Fibroblast of lung (primary cell): ENCODE measurements at places on chromosomes 7 and 10. TPM values are rescaled to one million over a fixed set of nuclear protein-coding genes. Genes with fewer than 3 reads are reported as not detected.
A peak's percentile ranks its signal among the peaks of the same experiment; 100 is the strongest.

GRCh38 chr7:29254591-29254990 is 60.0 kb downstream of the CHN2 start:
- no peaks in the 10 kb centered on the region for H3K4me1 ChIP-seq
- H3K36me3 ChIP-seq: no peaks in the 10 kb centered on the region
- H3K27me3 ChIP-seq: no peaks in the 10 kb centered on the region

DNA sequence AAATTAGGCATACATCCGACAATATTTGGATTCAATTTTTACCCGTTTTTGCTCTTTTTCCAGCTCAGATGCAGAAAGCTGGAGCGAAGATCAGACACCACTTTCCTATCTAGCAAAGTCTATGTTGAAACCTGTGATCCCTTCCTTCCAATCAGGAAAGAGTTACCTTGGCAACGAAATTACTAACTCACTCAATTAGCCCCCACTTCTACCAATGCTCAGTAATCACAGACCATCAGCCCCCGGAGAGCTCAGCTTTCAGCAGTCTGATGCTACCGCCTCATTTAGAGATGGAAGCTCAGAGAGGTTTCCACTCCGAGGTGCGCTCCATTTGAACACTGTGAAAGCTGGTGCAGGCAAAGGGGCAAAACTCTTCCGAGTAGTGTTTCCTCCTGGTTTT is 6.7 kb downstream of the FRAT1 start:
- no peak for DNase-seq
- no peaks in the 10 kb centered on the region for H3K36me3 ChIP-seq
- no peaks in the 10 kb centered on the region for H3K4me1 ChIP-seq
- no peak overlapping the region for H3K27ac ChIP-seq

Gene LIPK
- total RNA-seq: not detected in 2 replicates

GRCh38 chr10:32347363-32348022 is 535 bp upstream of the EPC1 start:
- no peaks in the 10 kb centered on the region for H3K36me3 ChIP-seq
- H3K27ac ChIP-seq: peak overlapping the region; percentile 44
- peak overlapping the region; percentile 55 for H3K4me3 ChIP-seq
- DNase-seq: no peak
- no peaks in the 10 kb centered on the region for H3K4me1 ChIP-seq

Gene CFAP69
- 6.2 and 7.1 TPM in 2 replicates for total RNA-seq

- no peak overlapping the region for H3K4me3 ChIP-seq
- H3K27me3 ChIP-seq: no peaks in the 10 kb centered on the region
- H3K27ac ChIP-seq: no peak overlapping the region
- no peak for DNase-seq
- no peaks in the 10 kb centered on the region for H3K4me1 ChIP-seq
These were observed 41.7 kb upstream of the DYNC1I1 start for GRCh38 chr7:95730493-95731280.

DNA sequence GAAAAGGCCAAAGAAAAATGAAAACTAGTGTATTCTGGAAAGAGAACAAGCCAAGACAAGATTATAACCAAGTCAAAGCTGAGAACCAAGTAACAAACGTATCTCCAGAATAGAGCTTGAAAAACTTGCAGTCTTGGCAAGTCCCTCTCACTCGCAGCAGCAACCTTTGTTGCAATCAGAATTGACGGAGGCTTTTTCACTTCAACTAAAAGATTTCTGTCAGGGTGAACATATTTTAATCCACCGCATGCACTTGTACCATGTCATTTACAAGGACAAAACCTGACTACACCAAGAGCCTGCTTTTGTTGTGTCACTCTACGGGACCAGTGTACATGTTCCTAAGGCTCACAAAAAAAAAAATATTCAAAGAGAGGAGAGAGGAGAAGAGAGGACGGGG is 122.0 kb downstream of the CHCHD3 start:
- no peaks in the 10 kb centered on the region for H3K36me3 ChIP-seq
- H3K4me3 ChIP-seq: no peak overlapping the region
- H3K4me1 ChIP-seq: no peaks in the 10 kb centered on the region

DNA sequence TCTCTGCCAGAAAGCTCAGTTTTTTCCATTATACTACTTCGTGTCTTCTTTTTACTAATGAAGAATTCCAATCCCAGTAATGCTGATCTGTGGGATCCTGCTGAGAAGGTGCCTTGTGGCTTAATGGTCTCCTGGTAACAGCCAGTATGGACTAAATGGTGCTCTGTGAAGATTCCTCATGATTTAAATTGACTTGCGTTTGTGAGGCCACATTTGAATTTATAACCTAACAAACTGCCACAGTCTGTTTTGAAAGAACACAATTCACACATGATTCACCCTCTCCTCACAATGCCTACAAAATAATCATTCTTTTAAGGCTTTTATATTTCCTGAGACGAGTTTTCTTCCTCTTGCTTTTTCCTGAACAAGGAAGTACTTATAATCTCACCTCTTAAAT is 140.0 kb downstream of the MBL2 start:
- H3K4me1 ChIP-seq: no peaks in the 10 kb centered on the region
- no peaks in the 10 kb centered on the region for H3K36me3 ChIP-seq
- H3K4me3 ChIP-seq: no peak overlapping the region

DNA sequence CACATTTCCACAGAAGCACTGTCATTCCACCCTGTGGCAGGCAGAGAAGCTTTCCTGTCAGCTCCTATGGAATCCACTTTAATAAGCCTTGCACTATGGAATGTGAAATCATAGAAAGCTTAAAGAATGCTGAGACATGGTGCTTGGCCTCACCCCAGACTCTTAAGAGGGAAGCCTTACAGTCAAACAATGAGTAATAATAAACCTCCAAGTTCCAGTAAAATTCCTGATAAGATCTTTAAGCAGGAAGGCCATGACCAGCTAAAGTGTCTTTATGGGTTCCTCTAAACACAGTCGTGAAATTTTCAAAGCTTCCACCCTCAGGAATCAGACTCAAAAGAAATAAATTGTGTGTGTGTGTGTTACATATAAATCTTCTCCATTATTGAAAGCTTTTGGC is 11.9 kb upstream of the TEX36 start:
- no peaks in the 10 kb centered on the region for H3K36me3 ChIP-seq
- DNase-seq: peak; percentile 95
- no peaks in the 10 kb centered on the region for H3K27me3 ChIP-seq
- no peak overlapping the region for H3K4me3 ChIP-seq

GRCh38 chr7:18906901-18907300 is 210.5 kb downstream of the TWIST1 start:
- no peak overlapping the region for H3K27ac ChIP-seq
- H3K36me3 ChIP-seq: no peaks in the 10 kb centered on the region
- H3K27me3 ChIP-seq: no peaks in the 10 kb centered on the region
- DNase-seq: no peak
- no peaks in the 10 kb centered on the region for H3K4me1 ChIP-seq

GRCh38 chr7:42573881-42574672 is 337.1 kb upstream of the GLI3 start:
- no peaks in the 10 kb centered on the region for H3K4me1 ChIP-seq
- no peaks in the 10 kb centered on the region for H3K36me3 ChIP-seq
- DNase-seq: peak; percentile 87
- no peak overlapping the region for H3K27ac ChIP-seq
- no peak overlapping the region for H3K4me3 ChIP-seq
- H3K27me3 ChIP-seq: peaks cover 1% of the 10 kb centered on the region
